GM19239 (cell line): ENCODE measurements at places on chromosomes 13 and 19.

DNA sequence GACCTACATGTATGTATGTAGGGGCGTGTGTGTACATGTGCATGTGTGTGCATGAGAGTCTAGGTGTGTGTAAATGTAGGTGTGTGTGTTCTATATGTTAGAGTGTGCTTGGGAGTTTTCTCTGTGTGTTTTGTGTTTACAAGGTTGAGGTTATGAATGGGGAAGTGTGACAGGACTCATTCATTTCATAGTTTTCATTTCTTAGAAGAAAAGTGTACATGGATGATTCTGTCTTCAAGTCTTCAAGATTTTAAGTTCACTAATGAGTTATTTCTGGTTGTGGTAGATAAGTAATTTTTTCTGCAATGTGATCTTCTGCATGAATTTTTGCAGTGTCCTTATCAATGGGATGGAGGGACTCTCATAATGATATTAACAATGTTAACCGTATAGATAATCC is 118.2 kb upstream of the SLC10A2 start:
- DNase-seq = no peak

- DNase-seq = no peak
These were observed 6.3 kb upstream of the DNAAF3 start for GRCh38 chr19:55172741-55173140.

GRCh38 chr19:14159059-14159458 is 22.7 kb upstream of the ASF1B start:
- DNase-seq = no peak

- no peak for DNase-seq
These were observed 4.5 kb downstream of the ZNF507 start for GRCh38 chr19:32349724-32350470.

GRCh38 chr13:23695711-23696464 is 125.7 kb downstream of the TNFRSF19 start:
- DNase-seq = peak; percentile 79

DNA sequence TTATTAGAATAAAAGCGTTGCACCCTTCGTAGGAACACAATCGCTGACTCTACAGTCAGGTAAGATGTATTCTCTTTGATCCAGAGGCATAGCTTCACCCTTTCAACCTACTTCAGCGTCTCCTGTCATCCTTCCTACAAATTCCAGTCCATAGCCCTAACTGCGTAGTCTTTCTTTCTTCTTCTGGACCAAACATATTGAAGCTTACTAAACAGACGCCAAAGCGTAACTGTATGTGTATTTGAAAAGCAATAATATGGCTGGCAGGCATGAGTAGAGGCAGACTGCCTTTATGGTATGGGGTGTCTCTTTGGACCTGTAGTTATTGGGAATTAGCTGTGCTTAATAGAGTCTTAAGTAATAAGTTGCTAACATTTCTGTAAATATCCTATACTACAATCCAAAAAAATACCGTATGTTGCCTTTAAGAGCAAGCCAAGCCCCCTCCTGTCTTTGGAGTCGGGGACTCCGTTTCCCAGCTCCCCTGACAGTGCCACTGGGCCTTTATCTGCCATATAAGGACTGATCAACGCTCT is 392 bp upstream of the ZNF548 start:
- DNase-seq = no peak

DNA sequence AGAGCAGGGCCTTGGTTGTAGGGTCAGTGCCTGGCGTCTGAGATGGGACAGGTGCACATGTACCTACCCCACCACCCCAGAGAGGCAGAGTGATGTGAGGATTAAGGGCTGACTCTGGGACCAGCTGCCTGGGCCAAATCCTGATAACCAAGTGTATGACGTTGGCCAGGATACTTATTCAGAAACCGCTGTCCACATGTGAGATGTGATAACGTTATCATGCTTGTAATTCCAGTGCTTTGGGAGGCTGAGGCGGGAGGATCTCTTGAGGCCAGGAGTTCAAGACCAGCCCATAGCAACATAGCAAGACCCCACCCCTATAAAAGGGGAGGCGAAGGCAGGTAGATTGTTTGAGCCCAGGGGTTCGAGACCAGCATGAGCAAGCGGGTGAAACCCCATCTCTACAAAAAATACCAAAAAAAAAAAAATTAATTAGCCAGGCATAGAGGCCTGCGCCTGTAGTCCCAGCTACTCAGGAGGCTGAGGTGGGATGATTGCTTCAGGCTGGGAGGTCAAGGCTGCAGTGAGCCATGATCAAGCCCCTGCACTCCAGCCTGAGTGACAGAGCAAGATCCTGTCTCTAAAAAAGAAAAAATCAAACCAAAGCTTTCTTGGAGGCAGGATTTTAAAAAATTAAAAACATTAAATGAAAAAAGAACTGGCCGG is 10.0 kb downstream of the ADGRE5 start:
- no peak for DNase-seq

DNA sequence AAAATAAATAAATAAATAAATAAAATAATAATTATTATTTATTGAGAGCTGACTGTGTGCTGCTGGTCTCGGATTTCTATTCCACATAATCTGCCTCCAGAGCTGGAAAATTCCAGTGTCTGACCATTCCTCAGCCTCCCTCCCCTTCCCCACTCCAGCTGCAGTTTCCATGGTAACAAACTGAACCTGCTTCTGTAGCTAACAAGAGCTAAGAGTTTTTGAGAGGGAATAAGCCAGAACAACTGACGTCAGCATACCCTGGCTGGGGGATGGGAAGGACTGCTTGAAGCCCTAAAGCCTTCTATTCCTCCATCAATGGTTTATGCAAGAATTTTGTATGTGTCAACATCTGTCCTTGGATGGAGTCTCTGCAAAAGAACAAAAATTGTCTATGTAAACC is 26.0 kb upstream of the PEG3 start:
- no peak for DNase-seq

- no peak for DNase-seq
These were observed 264.7 kb downstream of the DACH1 start for GRCh38 chr13:71602344-71602743.

GRCh38 chr13:113489171-113489548 is 1.4 kb downstream of the DCUN1D2 start:
- DNase-seq = no peak

DNA sequence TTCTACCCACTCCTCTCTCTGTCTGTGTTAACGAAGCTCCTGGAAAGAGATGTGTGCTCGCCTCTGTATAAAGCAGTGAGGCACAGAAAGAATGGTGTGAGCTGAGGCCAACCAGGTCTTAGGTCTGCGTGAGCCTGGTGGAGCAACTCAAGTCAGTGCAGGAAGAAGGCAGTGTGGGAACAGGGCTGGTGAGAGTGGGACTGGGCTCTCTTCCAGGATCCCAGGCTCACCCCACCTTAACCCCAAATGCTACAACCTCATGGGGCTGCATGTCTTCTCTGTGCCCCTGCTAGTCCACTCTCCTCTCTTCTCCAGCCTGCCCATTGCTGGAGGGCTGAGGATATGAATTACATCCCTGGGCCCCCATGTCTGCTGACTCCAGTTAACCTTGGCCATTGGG is 127.4 kb downstream of the DCT start:
- DNase-seq = no peak

DNA sequence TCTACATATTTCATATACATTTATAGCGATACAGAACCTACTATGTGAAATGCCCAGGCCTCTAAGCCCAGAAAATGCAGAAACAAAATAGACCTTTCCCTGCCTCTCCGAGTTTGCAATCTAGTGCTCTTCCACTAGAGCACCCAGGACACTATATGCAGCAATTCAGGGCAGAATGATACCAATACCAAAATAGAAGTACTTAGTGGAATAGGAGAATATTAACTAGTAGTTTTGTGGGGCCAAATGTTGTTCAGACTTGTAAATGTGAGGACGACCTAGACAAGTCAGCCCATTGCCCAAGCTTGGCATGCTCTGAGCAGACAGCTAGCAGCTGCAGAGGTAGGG is 35.8 kb upstream of the FLT1 start:
- peak; percentile 34 for DNase-seq

DNA sequence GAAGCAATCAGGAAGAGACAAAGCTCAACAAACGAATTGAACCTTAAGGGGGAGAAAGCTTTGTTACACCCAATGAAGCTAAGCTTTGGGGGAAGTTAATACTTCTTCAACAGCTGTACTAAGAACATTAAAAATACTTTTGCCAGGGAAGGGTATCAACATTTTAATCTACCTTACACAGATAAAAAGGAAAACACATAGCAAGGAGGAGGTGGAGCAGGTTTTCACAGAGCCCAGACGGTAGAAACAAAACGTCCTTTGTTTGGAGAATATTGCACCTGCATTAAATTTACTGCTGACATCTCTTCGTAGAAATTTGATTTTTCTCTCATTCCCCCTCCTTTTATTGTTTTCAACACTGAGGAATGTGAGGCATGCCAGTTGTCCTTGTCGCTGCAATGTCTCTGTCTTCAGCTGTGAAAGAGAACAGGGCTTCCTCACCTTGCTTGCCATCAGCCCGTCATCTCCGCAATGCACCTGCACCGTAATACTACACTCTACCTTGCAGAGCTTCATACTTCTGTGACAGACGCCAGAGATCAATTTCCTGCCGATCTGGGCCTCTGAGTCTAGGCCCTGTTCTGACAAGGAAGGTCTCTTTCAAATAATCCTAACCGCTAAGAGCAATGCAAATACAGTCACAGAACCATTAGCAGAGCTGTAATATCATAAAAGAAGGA is 270.8 kb downstream of the SPRY2 start:
- DNase-seq = no peak

DNA sequence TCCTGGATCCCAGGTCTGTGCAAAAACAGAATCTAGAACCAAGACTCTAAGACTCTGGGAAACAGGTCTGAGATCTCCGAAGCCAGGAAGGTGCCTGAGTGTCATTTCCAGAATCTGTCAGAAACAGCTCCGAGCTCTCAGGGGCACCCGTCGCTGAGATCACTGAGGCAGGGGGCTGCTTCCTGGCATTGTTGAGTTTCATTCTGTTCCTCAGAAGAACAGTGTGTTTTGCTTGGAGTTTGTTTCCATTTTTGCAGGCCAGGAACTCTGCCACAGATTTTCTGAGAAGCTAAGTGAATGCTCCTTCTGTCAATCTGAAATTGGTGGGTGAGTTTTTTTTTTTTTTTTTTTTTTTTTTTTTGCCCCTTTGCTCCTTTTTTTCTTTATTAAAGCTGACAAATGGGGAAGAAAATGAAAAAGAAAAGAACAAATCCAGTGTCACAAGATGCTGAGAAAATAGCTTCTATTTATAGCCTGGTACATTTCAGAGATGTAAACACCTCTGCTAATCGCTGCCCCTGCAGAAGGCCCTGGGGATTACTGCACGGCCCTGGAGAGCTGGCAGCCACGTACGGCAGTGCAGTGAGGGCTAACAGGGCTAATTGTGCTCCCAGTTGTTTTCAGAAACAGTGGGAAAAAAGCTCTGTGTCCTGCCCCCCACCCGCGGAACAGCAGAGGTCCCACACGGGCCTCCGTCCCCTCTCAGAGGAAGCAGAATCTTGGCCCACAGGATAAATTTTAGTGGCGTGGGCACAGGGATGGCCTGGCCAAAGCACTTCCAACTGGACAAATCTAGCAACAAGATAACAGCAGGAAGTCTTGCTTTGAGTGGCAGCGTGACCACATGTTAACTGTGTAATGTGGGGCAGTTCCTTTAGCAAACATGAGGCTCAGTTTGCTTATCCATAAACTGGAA is 237.6 kb upstream of the IRS2 start:
- no peak for DNase-seq

- no peak for DNase-seq
These were observed 16.0 kb upstream of the SEMA6B start for GRCh38 chr19:4575267-4576015.

- no peak for DNase-seq
These were observed 133.4 kb downstream of the NDFIP2 start for GRCh38 chr13:79614250-79614918.

DNA sequence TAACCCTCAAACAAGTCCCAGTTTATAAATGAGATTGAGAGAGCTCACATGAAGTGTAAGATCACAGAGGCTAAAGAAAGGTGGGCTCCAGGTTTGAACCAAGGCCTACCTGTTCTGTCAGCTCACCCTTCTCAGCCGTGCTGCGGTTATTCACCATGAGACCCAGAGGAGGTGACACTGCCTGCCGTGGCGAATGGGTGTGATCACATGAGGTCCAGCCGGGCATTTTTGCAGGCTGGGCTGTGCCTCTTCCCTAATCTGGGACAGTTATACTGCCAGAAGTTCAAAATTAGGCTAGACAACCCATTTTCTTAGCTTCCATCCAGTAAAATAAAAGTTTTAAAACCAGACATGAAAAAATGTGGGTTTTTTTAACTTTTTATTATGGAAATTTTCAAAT is 146.8 kb downstream of the FOXO1 start:
- DNase-seq = no peak

GRCh38 chr19:40974633-40975037 is 16.4 kb upstream of the CYP2B6 start:
- peak; percentile 75 for DNase-seq

DNA sequence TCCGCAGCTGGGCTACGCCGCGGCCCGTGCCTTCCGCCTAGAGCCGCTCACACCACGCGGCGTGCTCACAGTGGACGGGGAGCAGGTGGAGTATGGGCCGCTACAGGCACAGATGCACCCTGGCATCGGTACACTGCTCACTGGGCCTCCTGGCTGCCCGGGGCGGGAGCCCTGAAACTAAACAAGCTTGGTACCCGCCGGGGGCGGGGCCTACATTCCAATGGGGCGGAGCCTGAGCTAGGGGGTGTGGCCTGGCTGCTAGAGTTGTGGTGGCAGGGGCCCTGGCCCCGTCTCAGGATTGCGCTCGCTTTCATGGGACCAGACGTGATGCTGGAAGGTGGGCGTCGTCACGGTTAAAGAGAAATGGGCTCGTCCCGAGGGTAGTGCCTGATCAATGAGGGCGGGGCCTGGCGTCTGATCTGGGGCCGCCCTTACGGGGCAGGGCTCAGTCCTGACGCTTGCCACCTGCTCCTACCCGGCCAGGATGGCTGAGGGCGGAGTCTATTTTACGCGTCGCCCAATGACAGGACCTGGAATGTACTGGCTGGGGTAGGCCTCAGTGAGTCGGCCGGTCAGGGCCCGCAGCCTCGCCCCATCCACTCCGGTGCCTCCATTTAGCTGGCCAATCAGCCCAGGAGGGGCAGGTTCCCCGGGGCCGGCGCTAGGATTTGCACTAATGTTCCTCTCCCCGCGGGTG is 7.4 kb downstream of the DBP start:
- no peak for DNase-seq

DNA sequence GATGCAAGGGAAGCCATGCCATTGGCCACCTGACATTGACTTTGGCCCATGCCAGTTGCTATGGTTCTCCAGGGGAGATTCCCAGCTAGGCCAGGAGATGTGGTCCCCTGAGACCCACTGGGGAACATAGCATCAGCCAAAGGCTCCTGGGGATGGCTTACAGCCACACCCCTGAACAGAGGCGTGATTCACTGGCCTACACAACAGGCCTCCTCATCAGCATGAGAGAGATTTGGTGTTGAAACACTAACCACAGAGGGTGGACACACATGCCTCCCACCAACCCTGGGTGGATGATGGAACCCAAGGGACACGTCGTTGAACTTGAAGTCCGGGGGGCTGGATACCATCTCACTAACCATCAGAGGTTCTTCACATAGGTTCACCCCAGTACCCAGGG is 14.4 kb downstream of the IQCN start:
- DNase-seq = no peak

GRCh38 chr13:97810152-97810551 is 143.3 kb upstream of the IPO5 start:
- DNase-seq = no peak
